ENCODE measurements at places on chromosomes 7 and 10.

GRCh38 chr7:40197527-40197926 is 62.7 kb downstream of the SUGCT start:
- DNase-seq, result no peak

- DNase-seq, result no peak
These were observed 254.6 kb downstream of the OTUD1 start for GRCh38 chr10:23693501-23693901.

DNA sequence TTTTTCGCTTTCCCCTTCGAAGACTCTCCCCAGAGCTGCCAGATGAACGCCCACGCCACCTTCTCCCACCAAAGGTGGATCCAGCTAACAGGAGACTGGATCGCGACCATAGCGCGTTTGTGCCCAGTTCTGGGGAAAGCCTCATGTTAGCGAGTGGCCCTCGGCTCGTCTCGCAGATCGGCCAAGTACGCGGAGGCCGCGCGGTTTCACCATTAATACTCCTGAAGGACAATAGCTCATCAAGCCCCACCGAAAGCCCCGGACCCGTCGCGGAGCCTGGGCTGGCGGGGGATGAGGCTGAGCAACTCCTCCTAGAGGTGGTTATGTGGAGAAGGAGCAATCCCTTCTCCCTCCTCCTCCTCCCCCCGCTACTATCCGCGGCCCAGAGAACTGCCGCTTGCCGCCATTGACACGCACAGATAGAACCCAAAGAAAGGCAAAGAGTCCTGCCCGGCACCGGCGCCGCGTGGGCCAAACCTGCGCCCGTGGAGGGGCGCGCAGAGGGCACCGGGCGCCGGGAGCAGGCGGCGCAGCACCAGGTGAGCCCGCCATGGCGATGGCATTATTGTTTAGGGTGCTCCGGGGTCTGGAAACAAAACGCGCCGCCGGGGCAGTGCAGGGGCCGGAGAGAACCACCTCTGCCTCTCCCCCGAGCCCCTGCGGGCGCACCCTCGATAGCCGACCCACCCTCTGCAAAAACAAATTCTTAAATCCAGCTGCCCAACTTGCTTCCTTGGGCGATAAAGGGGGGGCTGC is at the start of gene MACROH2A2:
TSS of gene MACROH2A2 (plus strand) at position 385 of the 756 bp plus-strand sequence. CDS start 22,813 bp downstream, outside the sequence.
- no peak for DNase-seq

DNA sequence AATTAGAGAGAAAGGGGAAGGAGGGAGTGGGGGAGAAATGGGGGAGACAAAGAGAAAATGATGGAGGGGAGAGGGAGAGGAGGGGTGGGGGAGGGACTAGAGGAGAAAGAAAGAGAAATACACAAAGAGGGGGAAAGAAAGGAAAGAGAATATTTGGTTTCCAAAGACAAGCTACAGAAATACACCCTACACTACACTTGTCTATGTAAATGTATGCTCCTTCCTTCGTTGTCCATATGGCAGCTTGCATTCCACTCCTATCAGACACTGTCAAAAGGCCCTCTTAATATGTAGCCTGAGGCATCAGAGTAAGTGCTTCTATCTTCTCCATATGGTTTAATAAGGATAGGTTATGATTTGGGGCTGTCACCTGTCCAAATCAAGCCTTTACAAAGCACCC is 92.8 kb upstream of the FEZF1 start:
- DNase-seq, result no peak

DNA sequence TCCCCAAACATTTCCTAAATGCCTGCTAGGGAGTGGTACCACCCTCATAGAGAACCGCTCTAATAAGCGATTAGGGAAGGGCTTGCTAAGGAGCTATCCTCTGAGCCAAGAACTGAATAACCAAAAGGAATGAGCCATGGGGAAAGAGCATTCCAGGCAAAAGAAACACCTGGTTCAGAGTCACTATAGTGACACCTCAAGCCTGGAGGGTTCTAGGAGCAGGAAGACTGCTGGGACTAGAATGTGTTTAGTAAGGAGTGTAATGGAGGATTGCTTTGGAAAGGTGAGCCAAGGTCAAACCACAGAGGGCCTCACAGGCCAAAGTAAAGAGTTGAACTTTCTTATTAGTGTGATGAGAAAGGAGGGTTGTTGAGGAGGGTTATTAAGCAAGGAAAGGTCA is 38.7 kb upstream of the NRBF2 start:
- no peak for DNase-seq

GRCh38 chr7:156063241-156063810 is 251.1 kb upstream of the SHH start:
- DNase-seq, result no peak

DNA sequence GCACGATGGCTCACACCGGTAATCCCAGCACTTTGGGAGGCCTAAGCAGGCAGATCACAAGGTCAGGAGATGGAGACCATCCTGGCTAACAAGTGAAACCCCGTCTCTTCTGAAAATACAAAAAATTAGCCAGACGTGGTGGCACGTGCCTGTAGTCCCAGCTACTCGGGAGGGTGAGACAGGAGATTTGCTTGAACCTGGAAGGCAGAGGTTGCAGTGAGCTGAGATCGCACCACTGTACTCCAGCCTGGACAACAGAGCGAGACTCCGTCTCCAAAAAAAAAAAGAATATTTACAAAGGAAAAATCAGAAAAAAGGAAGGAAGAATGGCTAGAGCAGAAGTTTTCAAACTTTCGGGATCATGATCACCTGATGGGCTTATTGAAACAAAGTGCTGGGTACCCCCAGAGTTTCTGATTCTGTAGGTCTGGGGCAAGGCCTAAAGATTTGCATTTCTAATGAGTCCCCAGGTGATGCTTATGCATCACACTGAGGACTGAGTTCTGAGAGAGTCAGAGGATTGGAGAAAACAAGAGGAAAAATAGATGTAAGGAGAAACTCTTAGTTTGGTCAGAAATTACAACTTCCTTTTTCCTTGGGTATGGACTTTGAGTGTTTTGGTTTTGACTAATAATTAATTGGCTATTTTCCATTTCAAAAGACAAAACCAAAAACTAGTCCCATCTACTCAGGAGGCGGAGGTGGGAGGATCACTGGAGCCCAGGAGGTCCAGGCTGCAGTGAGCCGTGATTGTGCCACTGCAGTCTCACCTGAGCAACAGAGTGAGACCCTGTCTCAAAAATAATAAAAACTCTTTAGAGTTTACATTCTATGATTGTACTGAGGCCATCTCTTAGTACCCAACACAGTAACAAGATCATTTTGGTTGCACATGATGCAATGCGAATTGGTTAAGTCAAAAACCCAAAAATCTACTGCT is 14.4 kb downstream of the MARCHF5 start:
- DNase-seq, result no peak

DNA sequence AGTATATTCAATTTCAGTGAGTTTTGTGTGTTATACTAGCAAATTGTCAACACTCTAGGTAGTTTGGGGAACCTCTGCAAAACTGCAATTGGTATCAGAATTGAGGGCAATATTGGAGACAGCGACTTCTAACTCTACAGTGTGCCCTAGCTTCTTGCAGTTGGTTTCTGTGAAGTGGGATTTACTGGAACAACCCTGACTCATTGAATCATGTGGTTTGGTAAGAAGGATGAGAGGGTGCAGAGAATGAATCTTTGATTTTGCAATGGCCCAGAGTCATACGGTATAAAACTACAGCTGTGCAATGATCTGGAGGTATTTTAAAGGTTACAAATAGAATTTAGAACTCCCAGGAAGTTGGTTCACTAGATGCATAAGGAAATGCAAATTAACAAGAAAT is 129.1 kb upstream of the PPP1R3A start:
- DNase-seq, result no peak

- no peak for DNase-seq
These were observed 29.9 kb downstream of the PPP1R3C start for GRCh38 chr10:91602868-91603568.

DNA sequence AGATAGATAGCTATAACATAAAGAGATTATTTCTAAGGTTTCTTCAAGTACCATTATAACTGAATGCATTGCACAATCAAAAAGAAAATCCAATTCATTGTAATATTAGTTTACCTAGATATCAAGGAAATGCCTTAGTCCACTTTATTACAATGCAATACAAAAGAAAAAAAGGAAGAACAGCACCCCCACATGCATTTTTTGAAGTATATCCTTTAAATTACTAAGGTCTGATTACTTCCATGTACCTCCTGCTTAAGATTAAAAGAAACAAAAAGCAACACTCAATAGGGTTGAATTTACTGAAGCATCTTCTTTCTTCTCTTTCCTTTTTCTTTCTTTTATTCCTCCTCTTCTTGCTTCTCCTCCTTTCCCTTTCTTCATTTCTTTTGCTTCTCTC is 973.8 kb upstream of the LRRTM3 start:
- DNase-seq, result no peak

GRCh38 chr10:123472606-123473005 is 193.5 kb upstream of the GPR26 start:
- DNase-seq, result no peak

DNA sequence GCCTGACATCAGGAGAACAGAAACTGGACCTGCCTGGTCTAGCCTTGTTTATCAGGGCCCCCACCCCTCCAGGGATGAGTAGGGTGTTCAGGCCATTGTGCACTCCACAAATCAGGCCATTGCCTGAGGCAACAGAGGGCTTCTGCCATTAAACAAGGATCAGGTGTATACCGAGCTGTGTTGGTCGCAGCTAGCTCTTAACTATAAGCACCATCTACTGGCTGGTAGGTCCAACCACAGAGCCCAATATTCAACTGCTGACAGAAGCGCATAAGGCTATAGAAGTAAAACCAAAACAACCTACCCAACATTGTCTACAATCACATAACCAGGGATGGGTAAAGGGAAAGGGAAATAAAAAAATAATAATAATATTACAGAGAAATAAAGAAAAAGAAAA is 451.7 kb upstream of the TEX47 start:
- no peak for DNase-seq
